ENCODE measurements at places on chromosomes 16 and 17.
A peak's percentile ranks its signal among the peaks of the same experiment; 100 is the strongest.

GRCh38 chr16:12559714-12560113 lies 244.0 kb downstream of the CPPED1 start:
- no peak for DNase-seq

DNA sequence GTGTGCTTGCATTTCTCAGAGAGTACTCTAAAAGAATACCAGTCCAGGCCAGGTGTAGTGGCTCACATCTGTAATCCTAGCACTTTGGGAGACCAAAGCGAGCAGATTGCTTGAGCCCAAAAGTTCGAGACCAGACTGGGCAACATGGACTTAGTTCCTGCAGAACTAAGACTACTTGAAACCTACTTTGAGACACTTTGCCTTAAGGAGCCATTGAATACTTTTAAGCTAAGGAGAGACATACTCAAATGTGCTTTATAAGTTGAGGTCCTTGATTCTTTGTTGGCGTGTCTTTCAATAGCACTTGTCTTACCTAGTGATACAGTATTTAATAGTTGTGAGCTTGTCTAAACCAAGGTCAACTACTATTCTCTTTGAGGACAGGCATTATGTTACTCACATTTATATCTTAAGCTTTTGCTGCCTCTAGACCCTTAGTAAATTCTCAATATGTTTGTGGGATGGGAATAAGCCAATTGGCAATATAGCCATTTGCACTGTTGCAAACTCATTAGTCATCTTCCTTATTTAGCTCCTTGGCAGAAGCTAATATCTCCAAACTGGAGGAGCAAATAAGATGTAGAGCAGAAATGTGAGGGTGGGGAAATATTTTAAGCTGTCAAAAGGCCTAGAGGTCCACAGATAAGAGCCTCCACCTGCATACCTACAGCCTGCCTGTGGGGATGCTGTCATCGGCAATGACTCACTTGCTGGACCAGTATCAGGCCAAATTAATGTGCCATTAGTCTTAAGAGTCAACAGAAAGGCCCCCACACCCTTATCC lies 16.3 kb downstream of the SCPEP1 start:
- DNase-seq, result no peak

DNA sequence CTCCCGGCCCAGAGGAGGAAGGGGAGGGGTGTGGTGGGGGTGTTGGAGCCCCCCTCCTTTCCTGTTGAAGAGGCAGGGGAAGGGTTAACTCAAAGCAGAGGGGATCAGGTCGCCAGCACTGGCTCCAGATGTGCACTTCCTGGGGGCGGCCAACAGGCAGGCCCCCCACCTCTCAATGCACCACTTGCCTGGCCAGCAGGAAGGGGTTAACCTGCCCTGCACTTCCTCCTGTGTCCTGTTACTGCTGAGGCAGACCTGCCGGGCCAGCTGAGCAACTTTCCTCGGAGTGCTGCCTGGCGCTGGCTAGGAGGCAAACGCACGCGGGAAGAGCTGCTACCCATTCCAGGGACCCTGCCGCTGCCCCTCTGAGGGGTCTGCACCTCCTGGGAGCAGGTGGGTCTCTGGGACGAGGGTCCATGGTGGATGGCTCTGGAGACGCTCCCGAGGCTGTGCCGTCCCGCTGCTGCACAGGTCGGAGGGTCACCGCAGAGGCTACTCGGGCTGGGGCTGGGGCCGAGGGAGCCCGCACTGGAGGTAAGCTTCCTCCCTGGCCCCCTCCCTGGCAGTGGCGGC lies at the start of gene EPN3:
Gene EPN3 (plus strand): TSS at position 284 of the 573 bp plus-strand sequence. CDS start 3,822 bp downstream, outside the sequence.
- DNase-seq, result no peak

DNA sequence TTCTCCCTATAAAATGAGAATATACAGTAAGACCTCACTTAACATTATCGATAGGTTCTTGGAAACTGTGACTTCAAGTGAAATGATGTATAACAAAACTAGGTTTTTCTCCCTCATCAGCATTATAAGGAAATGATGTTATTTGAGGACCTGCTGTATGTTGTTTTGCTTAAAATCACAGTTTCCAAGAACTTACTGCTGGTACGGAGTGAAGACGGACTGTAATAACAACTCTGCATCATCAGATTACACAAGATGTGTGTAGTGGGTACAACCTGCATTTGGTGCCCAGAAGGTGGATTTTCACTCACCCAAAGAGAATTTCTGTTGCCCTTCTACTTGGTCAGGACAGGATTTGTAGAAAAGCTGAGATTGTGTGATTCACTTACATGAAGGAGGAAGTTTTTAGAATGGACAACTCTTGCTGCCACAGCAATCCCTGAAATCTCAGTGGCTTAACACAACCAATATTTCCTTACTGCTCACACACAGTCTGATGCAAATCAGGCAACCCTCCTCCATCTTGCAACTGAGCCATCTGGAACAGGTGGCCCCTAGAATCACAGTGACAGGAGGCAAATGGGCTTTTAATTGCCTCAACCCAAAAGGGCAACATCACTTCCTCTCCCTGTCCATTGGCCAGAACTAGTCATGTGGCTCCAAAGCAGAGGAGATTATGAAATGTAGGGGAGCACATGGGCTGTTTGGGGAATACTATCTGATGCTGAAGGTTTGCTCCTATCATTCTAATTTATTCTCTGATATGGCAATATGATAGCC lies 67.6 kb upstream of the CACNG5 start:
- no peak for DNase-seq

DNA sequence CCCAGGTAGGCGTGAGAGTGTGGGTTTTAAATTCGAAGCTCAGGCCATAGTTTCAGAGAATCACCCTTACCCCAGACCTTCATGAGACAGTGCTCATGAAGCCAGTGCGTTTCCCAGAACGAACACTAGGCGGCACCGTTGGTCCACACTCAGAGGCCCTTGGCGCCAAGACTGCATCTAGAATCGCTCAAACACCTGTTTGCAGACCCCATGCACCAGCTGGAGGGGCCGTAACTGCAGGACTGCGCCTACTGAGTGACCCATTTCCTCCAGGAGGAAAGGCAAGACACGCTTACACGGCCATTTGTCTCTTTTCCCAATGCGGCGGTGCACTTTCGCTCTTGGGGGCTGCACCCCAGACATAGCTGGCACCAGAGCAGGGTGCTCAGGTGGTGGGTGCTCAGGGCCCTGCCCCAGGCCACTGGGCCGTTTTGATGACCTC lies 34.0 kb downstream of the ADGRG5 start:
- DNase-seq, result peak; percentile 32

- no peak for DNase-seq
These were observed 16.4 kb downstream of the CDYL2 start for GRCh38 chr16:80788027-80788426.

- no peak for DNase-seq
These were observed 339.8 kb upstream of the SALL1 start for GRCh38 chr16:51490866-51491265.

GRCh38 chr17:17440010-17440843 lies 36.6 kb upstream of the MED9 start:
- DNase-seq, result no peak

GRCh38 chr17:63440127-63440769 lies 5.9 kb downstream of the CYB561 start:
- DNase-seq, result no peak

GRCh38 chr16:29974291-29975133 lies 844 bp downstream of the TAOK2 start:
- DNase-seq, result no peak

- DNase-seq, result no peak
These were observed 11.0 kb downstream of the AMFR start for GRCh38 chr16:56414366-56414765.

DNA sequence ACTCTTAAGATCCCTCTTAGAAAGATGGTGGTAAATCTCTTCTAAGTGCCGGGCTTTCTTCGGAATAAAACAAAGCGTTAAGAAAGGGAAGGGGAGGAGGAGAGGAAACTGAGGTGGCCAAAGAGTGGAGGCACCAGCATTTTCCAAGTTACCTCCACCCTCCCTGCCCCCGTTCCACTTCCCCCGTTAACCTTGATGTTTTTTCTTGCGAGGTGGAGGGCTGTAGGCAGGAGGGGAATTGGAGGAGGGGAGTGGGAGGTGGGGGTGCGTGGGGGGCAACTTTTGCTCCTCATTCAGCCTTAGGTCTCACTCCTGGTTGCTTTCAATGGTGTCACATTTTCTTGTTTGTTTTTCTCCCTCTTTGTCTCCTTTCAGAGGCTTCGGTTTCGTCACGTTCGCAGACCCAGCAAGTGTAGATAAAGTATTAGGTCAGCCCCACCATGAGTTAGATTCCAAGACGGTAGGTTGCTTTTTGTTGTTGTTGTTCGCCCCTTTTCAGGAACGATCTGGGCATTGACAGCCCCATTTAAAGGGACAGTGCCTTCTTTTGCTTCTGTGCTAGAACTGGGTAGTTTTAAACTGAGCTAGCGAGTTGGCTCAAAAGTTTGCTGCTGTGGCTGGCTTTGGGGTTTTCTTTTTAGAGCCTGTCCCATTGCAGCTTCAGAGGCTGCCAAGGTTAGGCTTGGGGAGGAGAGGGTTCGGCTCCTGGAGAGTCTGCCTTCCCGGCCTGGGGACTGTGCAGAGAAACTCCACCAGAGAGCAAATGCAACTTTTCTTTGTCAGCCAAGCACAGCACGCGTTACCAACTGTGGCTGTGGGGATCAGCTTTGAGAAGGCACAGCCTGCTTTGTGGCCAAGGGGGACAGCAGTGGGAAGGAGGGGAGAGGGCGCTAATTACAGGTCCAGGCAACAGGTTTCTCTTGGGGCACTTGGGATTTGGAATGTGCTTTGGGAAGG lies 1.9 kb downstream of the MSI2 start:
- no peak for DNase-seq

- DNase-seq, result no peak
These were observed 13.8 kb downstream of the AANAT start for GRCh38 chr17:76481071-76481655.

DNA sequence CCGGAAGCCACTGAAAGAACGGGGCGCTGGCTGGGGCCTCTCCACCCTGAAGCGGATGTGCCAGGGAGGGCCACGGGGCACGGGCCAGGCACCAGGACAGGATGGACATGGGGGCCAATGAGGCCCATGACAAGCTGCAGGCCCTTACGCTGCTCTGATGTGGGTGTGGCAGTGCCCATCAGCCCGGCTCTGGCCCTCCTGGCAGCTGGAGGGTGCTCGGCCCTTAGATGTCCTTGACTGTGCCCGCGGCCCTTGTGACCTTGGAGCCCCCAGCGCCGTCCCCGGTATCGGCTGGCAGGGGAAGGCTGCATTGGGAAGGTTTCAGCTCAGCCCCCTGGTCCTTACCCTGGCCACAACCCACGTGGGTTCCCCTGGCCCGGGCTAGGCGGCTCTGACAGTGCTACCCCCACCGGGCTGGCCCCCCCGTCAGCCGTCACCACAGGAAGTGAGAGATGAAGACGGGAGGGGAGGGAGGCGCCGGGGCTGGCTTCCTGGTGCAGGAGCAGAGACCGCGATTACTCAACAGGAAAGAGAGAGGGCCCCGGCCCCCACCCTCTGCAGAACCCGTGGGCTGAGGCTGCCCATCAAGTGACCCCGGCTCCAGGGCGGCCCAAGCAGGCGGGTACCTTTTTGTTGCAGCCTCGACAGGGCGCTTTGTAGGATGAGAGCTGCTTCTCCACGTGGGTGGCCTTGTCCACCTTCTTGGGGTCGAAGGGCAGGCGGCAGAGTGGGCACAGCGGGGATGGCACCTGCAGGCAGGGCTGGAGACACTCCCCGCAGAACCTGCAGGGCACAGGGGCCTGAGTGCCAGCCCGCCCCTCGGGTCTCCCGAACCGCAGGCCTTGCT lies 5.3 kb downstream of the RNF166 start:
- peak; percentile 49 for DNase-seq

DNA sequence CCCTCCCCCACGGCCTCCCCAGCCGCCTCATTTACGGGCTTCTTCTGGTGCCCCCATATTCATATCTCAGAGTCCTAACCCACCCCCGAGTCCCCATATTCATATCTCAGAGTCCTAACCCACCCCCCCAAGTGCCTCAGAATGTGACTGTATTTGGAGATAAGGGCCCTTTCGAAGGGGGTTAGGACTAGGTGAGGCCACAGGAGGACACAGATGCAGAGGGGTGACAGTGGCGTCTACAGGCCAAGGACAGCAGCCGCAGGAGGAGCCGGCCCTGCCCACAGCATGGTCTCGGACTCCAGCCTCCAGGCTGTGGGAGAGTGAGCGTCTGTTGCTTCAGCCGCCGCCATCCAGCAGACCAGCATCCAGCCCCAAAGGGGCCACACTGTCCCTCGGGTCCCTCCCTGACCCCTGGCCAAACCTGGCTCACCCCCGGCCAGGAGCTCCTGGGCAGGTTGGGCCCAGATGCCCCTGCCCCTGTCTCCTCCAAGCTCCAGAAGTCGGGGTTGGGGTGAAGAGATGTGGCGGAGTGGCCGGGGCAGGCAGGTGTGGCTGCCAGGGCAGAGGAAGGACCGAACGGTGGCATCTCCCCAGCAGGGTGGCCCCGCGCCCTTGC lies 25.5 kb downstream of the CACNA1H start:
- no peak for DNase-seq

DNA sequence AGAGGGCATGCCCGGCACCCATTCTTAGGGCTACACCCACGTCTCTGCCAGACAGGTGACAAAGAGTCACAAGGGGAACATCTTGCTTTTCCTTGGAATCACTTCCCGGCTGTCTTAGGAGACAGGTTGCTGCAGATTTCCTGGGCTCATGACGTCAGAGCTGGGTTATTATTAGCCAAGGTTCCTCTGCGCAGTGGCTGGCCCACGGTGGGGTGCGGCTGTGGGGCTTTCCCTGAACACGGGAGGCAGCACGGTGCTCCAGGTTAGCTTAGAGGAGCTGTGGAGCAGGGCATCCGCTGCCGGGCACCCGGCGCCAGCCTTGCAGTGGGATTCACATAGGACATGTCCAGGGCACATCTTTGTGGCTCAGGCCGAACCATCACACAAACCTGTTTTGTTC lies 118.0 kb upstream of the PLCG2 start:
- no peak for DNase-seq

DNA sequence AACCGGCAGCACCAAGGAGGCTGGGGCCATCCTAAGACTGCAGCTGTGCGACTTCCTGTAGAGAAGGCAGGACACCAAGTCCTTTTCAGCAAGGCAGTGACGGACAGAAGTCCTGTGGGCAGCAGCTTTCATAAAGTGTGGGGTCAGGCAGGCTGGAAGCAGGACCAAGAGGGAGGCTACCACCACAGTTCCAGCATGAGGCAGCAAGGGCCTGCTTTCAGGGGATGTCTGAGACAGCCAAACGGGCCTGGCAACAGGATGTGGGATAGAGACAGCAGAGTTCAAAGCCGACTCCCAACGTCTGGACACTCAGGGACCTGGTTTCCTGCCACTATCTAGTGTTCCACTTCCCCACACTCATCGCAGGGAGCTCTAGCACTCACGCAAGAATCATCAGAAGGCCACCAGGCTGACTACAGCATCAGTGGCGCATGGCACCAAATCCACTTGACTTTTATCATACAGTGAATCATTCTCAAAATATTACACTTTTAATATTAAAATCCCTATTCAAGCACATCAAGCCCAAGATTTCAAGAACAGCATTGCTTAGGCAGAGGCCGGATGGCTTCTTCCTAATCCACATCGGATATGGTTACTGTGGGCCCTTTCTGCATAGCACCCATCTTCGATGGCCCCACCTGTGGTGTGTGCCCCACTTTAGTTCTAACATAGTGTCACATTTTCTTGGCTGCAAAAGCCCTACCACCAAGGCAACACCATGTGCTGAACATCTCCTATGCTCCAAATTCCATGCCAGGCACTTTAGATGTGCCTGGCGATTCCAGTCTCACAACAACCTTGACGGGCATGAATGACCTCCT lies 5.2 kb downstream of the USP7 start:
- DNase-seq, result no peak
